ENCODE measurements at places on chromosomes 4 and X. TPM values are rescaled to one million over a fixed set of nuclear protein-coding genes. Genes with fewer than 3 reads are reported as not detected.

DNA sequence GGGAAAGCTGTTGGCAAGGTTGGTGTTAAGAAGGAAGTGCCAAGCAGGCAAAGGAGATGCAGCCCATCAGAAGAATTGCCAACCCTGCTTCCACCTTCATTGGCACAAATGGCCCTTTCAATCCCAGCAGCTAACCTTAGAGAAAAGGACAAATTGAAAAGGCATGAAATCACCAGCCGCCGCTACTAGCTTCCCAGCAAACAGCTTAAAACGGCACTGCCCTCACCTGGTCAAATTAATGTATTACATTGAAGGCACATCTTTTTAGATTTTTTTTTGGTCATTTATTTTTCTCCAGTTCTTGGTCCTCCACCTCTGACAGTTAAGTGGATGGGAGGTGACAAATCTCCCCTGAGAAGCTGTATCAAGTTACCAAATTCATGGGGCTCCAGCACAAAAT lies 51.0 kb upstream of the NHSL2 start:
- H3K27me3 ChIP-seq = no peaks in the 10 kb centered on the region
- H3K27ac ChIP-seq = no peak overlapping the region
- peak; percentile 71 for DNase-seq
- H3K4me1 ChIP-seq = no peaks in the 10 kb centered on the region

DNA sequence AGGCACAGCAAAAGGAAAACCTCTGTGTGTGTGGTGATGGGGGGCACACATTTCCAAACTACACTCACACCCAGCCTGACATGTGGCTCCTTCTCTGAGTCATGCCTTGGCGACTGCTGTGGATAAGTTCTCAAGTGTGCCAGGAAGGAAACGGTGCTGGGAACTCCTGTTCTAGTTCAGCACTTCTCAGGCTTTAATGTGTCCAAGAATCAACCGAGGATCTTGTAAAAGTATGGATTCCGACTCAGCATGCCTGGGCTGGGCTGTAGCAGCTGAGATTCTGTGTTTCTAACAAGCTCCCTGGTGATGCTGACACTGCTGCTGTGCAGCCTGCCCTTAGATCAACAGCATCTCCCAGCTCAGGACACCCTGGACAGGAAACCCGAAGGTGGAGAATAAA lies 20.2 kb downstream of the CLNK start:
- no peaks in the 10 kb centered on the region for H3K4me1 ChIP-seq
- H3K36me3 ChIP-seq = no peaks in the 10 kb centered on the region
- no peaks in the 10 kb centered on the region for H3K27me3 ChIP-seq

GRCh38 chr4:85787133-85787532 lies 312.2 kb downstream of the ARHGAP24 start:
- no peaks in the 10 kb centered on the region for H3K27me3 ChIP-seq
- no peaks in the 10 kb centered on the region for H3K4me1 ChIP-seq
- no peaks in the 10 kb centered on the region for H3K36me3 ChIP-seq
- H3K27ac ChIP-seq = no peak overlapping the region
- DNase-seq = no peak

- DNase-seq = no peak
- no peaks in the 10 kb centered on the region for H3K4me1 ChIP-seq
- H3K27ac ChIP-seq = no peak overlapping the region
- no peaks in the 10 kb centered on the region for H3K27me3 ChIP-seq
- H3K36me3 ChIP-seq = no peaks in the 10 kb centered on the region
These were observed 75.6 kb downstream of the BMPR1B start for GRCh38 chr4:94833394-94833793.

DNA sequence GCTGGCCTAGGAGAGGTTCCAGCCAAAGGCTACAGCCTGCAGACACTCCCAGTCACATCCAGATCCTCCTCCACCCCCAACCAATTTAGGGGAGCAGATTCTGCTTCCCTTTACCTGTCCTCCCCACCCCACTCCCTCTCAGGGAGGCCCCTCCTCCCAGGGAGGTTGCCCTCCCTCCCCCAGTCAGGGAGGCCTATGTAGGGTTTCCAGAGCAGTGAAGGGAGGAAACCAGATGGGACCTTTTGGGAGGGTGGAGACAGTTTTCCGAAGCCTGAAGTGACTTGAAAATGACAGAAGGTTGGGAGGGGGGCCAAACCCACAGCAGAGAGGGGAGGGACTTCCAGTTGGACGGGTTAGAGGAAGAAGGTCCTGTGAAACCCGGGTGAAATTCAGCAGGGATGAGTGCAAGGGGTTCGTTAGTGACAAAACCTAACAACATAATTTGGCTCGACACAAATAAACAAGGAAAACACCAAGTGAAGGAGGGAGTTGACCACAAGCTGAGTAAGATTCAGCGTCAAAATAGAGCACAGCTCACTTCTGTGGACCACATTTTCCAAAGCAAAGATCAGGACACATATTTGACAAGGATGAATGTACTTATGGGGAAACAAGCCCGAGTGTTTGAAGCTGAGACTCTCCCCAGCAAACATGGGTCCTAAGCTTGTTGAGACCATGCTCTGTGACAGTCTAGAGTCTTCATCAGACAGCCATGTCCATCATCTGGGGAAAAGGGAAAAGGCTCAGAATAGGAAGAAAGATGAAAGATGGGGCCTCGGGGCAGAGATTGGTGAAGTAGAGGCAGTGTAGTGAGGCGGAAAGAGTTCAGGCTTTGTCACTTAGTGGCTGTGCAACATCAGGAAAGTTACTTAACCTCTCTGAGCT lies 46.4 kb downstream of the PRPS1 start:
- no peak for DNase-seq
- no peaks in the 10 kb centered on the region for H3K36me3 ChIP-seq
- H3K4me3 ChIP-seq = no peak overlapping the region
- peaks cover 11% of the 10 kb centered on the region for H3K4me1 ChIP-seq
- H3K27me3 ChIP-seq = no peaks in the 10 kb centered on the region

GRCh38 chr4:156413239-156414135 lies 459.8 kb upstream of the CTSO start:
- no peaks in the 10 kb centered on the region for H3K4me1 ChIP-seq
- no peak overlapping the region for H3K4me3 ChIP-seq
- H3K27ac ChIP-seq = no peak overlapping the region
- H3K27me3 ChIP-seq = no peaks in the 10 kb centered on the region
- no peaks in the 10 kb centered on the region for H3K36me3 ChIP-seq
- DNase-seq = no peak

The CLNK gene
- not detected for polyA plus RNA-seq

GRCh38 chr4:149398993-149399392 lies 416.6 kb downstream of the IQCM start:
- DNase-seq = no peak
- H3K27me3 ChIP-seq = no peaks in the 10 kb centered on the region
- no peaks in the 10 kb centered on the region for H3K4me1 ChIP-seq
- H3K4me3 ChIP-seq = no peak overlapping the region
- no peaks in the 10 kb centered on the region for H3K36me3 ChIP-seq
- no peak overlapping the region for H3K27ac ChIP-seq

All from GM23338 (cell line).